ENCODE measurements at places on chromosomes 4 and X.

DNA sequence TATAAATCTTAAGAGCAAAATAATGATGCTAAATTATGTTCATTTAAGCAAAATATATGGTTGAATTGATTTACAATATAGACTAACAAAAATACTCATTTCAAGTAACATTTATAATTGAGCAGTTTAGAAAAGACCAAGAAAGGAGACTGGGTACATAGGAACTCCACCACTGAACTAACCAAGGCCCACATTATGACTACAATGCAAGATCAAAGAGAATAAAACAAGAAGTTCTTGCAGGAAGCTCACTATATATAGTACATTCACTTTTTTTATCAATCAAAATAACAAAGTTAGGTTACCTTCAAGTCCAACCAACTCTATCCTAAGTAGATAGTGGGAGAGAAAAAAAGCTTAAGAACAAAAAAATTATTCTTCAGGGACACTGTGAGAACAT is 8.0 kb downstream of the CHIC2 start:
- no peak for DNase-seq

GRCh38 chrX:36314303-36314702 is 394.8 kb downstream of the CFAP47 start:
- no peak for DNase-seq

- no peak for DNase-seq
Observed at GRCh38 chr4:102604222-102604940, 103.2 kb downstream of the NFKB1 start.

- DNase-seq: no peak
Observed at GRCh38 chr4:185235843-185236503, 26.6 kb downstream of the SNX25 start.

- peak; percentile 16 for DNase-seq
Observed at GRCh38 chr4:168831919-168832762, 177.9 kb downstream of the CBR4 start.

- no peak for DNase-seq
Observed at GRCh38 chr4:7191546-7192251, 639 bp upstream of the SORCS2 start.

- DNase-seq: no peak
Observed at GRCh38 chr4:153154007-153154975, 50.0 kb upstream of the TRIM2 start.

- DNase-seq: no peak
Observed at GRCh38 chr4:23814996-23815660, 74.7 kb downstream of the PPARGC1A start.

Measured in stimulated activated CD8-positive, alpha-beta memory T cell treated with anti-CD3 and anti-CD28 coated beads, Interleukin-7, amount 100 ng/mL, for 1 hour (primary cell).